ENCODE measurements at places on chromosomes 1 and 21. TPM values are rescaled to one million over a fixed set of nuclear protein-coding genes. Genes with fewer than 3 reads are reported as not detected.
A peak's percentile ranks its signal among the peaks of the same experiment; 100 is the strongest.

DNA sequence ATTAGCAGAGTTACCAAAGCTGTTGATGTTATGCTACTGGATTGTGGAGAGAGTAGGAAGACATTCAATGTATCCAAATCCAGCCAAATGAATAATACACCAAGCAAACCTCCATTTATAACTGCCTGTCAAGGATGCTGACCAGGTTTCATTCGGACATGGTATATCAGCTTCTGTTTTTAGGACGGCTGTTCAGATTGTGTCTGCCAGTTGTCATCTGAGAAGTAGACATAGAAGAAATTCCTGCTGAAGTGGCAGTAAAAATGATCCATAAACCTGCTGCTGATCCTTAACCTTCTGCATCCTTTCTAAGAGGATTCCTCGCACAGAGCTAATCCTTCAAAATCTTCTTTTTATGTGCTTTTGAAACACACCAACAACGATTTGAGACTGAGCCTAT is 663.6 kb upstream of the PLXNA2 start:
- ATAC-seq: no peak

- ATAC-seq: peak; percentile 14
Measured at GRCh38 chr1:32337855-32338636, 2.0 kb upstream of the MARCKSL1 start.

ATP1A2 gene
- total RNA-seq: 53.5 TPM

DNA sequence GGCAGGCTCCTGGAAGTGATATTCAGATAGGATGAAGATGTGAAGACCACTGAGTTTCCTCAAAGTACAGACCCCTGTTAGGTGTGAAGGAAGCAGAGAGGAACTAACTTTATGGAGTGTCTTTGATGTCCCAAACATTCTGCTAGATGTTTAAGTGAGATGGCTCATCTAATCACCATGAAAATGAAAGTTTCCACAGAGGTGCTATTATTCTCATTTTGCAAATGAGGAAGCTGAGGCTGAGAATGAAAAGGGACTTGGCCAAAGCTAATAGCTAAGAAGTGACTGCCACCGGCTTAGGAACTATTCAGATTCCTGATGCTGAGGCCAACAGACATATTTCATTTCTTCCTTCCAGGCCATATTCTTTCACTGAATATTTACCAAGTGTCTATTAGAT is 45.9 kb upstream of the WLS start:
- no peak for ATAC-seq

DNA sequence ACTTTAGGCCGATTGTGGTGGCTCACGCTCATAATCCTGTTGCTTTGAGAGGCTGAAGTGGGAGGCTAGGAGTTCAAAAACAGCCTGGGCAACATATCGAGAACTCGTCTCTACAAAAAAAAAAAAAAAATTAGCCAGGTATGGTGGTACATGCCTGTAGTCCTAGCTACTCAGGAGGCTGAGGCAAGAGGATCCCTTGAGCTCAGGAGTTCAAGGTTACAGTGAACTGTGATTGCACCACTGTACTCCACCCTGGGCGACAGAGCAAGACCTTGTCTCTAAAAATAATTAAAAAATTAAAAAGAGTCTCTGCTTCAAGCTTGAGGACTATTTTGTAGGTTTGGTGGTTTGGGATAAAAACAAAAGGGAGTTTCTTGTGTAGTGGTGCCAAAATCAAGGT is 21.2 kb downstream of the KDM1A start:
- ATAC-seq: no peak

GRCh38 chr1:26900815-26901511 is 696 bp upstream of the GPATCH3 start:
- no peak for ATAC-seq

CXADR gene
- 31.7 TPM for total RNA-seq

DNA sequence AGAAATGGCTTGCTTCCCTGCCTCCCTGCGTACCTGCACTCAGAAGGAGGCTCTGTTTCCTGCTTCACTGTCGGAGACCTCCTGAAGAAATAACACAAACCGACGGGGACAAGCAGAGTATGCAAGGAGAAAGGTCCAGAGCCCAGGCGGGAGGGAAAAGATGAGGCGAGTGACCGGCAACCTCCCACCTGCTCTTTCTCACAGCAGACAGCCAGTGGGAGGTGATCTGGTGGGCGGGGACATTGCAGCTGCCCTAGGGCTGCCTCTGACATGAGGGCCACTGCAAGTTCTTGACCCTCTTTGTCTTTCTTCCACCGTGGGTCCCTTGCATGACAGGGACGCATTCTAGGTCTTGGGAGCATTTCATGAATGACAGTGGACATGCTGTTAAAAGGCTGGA is 368.2 kb downstream of the CAMTA1 start:
- no peak for ATAC-seq

FTCD gene
- total RNA-seq: 1.6 TPM

IL6R gene
- total RNA-seq: 29.0 TPM

GRCh38 chr1:226975259-226976250 is 35.5 kb downstream of the COQ8A start:
- peak; percentile 85 for ATAC-seq

TEDDM1 gene
- 0.27 TPM for total RNA-seq

DNA sequence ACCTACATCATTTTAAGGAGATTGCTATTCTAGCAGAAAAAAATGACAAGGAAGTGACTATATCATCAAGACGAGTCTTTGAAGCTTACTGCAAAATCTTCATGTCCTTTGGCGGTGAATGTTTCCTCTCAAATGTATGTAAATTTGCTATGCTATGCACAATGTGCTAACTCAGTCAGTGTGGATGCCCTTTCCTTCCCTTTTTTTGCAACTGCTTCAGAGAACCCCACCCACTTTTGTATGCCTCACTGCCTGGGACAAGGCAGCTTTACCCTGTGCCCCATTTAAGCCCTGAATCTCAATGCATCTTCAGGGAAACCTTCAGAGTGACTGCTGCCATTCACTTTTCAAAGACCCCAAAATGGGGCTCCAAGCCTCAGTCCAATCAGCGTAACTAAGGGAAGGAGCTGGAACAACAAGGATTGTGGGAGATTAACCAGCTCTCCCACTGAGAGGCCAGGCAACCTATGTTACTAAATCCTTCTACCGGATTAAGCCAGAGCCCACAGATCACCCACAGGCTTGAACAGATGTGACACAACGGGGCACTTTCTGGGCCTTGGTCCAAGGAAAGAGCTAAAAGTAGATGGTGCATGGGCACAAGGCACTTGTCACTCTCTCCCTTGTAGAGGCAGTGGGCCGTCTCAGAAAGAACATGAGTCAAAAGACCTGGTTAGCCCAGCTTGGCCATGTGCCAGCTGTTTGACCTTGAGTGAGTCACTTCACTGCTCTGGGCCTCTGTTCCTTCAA is 154.4 kb downstream of the PLPP3 start:
- ATAC-seq: peak; percentile 61

Measured in motor neuron (in vitro differentiated cells).